ENCODE measurements at places on chromosomes 11 and 22.

DNA sequence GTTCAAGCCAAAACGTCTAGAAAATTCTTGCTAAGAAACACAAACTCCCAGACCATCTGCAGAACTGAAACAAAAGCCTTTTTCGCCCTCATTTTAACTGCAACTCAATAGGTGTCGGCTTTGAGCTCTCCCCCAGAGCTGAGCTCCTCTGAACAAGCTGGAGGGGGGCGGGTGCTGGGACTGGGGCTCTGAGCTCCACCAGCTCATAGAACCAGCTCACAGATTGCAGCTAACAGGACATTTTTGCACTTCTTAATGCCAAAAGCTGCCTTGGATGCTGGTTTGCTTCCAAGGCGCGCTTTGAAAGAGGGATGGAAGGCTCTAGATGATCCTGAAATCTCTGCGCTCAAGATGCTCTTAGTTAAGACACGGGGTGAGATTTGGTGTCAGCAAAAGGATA is 6.0 kb upstream of the YWHAH start:
- DNase-seq, result no peak

- DNase-seq, result peak; percentile 42
Observed at GRCh38 chr11:1619449-1619848, 2.5 kb downstream of the KRTAP5-4 start.

- DNase-seq, result no peak
Observed at GRCh38 chr11:118005224-118006152, 19.3 kb downstream of the IL10RA start.

GRCh38 chr22:27588915-27589314 is 212.6 kb downstream of the MN1 start:
- no peak for DNase-seq

DNA sequence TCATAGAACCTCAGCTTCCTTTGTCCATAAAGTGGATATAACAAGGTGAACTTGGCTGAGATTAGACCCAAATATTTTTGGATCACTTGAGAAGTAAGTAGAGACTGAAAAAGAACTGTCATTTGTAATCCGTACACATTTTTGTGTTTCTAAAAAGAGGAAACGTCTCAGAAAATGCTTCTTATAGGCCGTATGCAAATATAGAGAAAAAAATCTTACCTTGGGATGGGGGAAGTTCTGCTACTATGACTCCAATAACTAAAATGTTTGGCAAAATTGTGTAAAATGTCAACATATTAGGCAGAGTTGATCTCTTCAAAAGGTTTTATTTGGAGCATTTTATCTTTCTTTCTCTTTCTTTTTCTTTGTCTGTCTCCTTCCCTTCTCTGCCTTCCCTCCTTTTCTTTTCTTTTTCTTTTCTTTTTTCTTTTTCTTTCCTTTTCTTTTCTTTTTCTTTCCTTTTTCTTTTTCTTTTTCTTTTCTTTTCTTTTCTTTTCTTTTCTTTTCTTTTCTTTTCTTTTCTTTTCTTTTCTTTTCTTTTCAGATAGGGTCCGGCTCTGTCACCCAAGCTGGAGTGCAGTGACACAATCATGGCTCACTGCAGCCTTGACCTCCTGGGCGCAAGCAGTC is 48.2 kb downstream of the ADM start:
- no peak for DNase-seq

DNA sequence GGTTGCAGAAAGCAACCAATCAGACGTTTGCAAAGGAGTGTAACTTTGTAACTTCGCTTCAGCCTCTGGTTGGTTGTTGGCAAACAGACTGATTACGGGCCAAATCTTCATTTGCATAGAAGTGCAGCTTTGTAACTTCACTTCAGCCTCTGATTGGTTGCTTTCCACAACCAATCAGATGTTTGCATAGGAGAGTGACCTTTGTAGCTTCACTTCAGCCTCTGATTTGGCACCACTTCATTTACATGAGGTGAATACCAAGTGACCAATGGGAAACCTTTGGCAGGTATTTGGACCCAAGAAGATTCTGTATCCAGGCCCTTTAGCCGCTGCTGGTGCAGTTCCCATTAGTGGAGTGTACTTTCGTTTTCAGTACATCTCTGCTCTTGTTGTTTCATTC is 16.0 kb downstream of the USP47 start:
- no peak for DNase-seq
